ENCODE measurements at places on chromosomes 2 and 18. TPM values are rescaled to one million over a fixed set of nuclear protein-coding genes. Genes with fewer than 3 reads are reported as not detected.

ACKR3 gene
- total RNA-seq = 2.4 TPM

DNA sequence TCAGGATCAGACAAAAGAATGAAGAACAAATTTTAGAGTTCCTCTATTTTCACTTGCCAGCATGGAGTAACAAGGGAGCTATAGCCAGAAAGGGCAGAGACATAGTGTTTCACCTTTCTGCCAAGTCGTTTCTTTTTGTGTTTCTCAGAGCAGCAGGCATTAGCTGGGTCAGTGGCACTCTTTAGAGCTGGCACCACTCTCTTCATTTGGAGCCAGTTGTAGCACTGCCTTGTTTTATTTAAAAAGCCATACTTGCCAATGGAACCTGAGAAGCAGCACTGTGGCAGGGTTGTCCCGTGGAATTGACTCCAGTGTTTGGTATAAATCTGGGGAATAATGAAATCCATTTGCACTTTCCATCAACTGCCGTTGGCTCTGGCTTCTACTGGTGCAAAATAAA lies 64.0 kb downstream of the LRRTM4 start:
- DNase-seq = no peak

GRCh38 chr18:55031576-55031975 lies 72.3 kb upstream of the CCDC68 start:
- DNase-seq = no peak

- no peak for DNase-seq
These were observed 91.2 kb downstream of the VRK2 start for GRCh38 chr2:58137856-58138255.

SERPINB7 gene
- total RNA-seq = not detected

DNA sequence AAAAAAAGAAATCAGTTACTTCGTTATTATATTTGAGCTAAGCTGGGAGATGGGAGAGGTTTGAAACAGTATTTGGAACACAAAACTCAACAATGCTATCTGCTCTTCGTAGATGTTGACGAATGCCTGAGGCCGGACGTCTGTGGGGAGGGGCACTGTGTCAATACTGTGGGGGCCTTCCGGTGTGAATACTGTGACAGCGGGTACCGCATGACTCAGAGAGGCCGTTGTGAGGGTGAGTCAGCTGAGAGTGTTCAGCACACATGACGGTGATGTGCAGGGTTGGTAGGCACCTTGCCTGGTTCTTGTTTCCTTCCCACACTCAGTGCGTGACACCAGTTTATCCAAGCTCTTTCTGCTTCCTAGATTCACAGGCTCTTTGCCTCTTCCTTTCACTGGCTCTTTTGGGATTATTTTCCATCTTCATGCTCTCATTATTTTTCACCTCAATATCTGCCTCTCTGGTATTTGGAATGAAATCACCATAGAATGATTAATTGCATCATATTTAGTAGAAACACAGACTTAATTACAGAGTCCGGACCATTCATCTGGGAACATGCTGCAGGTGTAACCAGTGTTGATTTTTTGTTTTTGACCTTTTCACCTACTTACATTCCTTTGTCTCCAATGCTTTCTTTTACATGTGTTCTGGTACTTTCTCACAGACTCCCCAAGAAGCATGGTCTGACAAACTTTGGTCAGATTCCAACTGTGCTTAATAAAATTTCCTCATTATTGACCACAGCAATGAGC lies 200.6 kb upstream of the RASGRP3 start:
- no peak for DNase-seq

LOXHD1 gene
- not detected for total RNA-seq

GRCh38 chr18:54684784-54685183 lies 93.7 kb downstream of the DYNAP start:
- no peak for DNase-seq

PROKR1 gene
- 0.05 TPM for total RNA-seq

- DNase-seq = no peak
These were observed 208.1 kb upstream of the REG3G start for GRCh38 chr2:78817430-78817829.

- DNase-seq = no peak
These were observed 213.4 kb downstream of the CDCA7 start for GRCh38 chr2:173568054-173568453.

- peak; percentile 44 for DNase-seq
These were observed 4.0 kb downstream of the CYP26B1 start for GRCh38 chr2:72143441-72144273.

TPRKB gene
- 8.6 TPM for total RNA-seq

DNAH6 gene
- 1.9 TPM for total RNA-seq

GRCh38 chr18:50038448-50038847 lies 156.5 kb downstream of the MYO5B start:
- DNase-seq = no peak

FZD7 gene
- 0.75 TPM for total RNA-seq

DNA sequence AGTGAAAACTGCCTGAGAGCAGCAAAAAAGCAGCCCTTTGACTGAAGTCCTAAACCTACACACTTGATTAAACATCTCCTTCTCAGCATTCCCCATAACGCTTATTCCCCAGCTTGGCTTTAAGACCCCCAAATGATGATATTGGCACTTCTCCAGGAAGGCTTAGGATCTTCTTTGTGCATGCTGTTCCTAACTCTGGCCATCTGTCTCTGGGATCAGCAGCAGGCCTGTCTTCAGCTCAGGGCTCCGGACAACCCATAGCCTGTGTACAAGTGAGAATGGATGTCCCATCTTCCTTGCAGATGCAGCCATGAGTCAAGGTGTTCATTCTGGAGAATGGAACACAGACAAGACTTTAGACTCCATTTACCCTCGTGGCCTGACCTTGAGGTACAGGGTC lies 81.6 kb upstream of the TMEM17 start:
- DNase-seq = no peak

SKA1 gene
- 0.15 TPM for total RNA-seq

BAZ2B gene
- 20.0 TPM for total RNA-seq

- DNase-seq = no peak
These were observed 131.1 kb downstream of the CCDC102B start for GRCh38 chr18:68928762-68929675.

FABP1 gene
- total RNA-seq = 351 TPM

- DNase-seq = no peak
These were observed 1.3 kb upstream of the CIB4 start for GRCh38 chr2:26642429-26642828.

- no peak for DNase-seq
These were observed 67.2 kb upstream of the HNMT start for GRCh38 chr2:137897082-137897481.

DNA sequence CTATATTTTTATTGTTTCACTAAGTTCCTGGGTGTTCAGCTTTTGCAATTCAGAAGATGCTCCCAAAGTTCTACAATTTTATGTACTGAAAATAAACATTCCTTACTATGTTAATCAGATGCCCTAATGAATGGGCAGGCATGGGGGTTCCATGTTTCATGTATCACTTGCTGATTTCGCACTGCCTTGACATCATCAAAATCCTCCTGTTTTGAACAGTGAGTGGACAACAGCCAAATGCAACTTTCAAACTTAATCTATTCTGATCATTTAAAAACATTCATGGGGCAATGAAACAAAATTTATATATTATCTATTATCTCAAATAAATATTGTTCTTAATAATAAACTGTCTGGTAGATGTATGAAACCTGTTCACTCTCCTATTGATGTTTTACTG lies 43.2 kb downstream of the ZEB2 start:
- no peak for DNase-seq

CD226 gene
- 1.5 TPM for total RNA-seq

GRCh38 chr2:70472221-70472890 lies 81.3 kb downstream of the TGFA start:
- DNase-seq = no peak

DNA sequence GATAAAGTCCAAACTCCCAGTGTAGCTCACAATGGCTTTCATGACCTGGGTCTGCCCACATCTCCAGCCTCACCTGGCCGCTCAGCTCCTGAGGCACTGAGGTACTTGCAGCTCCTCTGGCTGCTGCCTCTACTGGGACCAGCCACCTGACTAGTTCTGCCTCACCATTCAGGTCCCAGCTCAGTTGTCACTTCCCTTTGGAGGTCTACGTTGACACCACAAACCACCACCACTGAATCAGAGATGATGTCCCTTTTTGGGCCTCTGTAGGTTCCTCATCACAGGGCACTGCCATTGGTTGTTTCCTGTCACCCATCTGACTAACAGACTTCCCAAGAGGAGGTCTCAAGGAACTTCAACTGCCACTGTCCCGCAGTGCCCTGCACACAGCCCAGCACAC lies 21.2 kb downstream of the SPP2 start:
- DNase-seq = no peak

DNA sequence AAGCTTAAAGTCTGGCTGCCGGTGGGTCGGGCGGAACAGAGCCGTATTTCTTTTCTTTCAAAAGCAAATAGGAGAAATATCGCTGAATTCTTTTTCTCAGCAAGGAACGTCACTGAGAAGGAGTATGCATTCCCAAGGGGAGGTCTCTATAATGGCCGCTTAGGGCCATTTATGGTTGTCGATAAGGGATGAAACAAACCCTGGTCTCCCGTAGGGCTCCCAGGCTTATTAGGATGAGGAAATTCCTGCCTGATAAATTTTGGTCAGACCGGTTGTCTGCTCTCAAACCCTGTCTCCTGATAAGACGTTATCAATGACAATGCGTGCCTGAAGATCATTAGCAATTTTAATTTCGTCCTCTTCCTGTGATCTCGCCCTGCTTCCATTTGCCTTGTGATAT lies 227.7 kb upstream of the ZEB2 start:
- no peak for DNase-seq

SATB2 gene
- 5.8 TPM for total RNA-seq

DNA sequence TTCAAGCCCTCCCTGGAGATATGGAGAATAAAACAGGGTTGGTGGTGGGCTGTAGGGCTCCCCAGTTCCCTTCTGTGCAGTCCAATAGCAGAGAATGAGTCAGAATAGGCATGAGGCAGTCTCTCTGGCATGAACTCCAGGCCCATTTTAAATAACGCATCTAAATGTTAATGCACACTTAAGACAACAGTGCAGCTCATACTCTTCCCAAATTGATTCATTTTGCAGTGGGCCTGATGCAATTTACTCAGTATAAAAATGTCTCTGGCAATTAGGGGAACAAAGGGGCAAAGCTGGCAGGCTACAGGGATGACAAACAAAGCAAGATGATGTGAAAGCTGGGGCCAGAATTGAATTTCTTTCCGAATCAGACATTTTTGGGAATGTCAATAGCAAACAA lies 402.8 kb downstream of the CLIP4 start:
- no peak for DNase-seq

GRCh38 chr2:57407772-57408201 lies 638.8 kb upstream of the VRK2 start:
- no peak for DNase-seq

- DNase-seq = no peak
These were observed 57.1 kb downstream of the PXDN start for GRCh38 chr2:1687254-1687653.

- no peak for DNase-seq
These were observed 6.1 kb upstream of the LBH start for GRCh38 chr2:30225131-30225762.

DNA sequence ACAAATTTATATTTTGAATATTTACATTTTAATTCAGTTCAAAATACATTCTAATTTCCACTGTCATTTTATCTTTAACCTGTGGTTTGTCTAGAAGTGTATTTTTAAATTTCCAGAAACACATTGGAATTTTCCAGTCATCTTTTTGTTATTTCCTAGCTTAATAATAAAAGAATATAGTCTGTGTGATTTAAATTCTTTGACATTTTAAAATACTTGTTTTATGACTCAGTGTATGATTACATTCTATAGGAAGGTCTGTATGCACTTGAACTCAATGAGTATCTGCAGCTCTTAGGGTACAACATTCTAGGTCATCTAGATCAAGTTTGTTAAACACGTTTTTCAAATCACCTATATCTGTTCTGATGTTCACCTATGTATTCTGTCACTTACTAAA lies 88.3 kb upstream of the MBOAT2 start:
- no peak for DNase-seq

- DNase-seq = no peak
These were observed 368.2 kb downstream of the EPHA4 start for GRCh38 chr2:221203856-221204255.

DNA sequence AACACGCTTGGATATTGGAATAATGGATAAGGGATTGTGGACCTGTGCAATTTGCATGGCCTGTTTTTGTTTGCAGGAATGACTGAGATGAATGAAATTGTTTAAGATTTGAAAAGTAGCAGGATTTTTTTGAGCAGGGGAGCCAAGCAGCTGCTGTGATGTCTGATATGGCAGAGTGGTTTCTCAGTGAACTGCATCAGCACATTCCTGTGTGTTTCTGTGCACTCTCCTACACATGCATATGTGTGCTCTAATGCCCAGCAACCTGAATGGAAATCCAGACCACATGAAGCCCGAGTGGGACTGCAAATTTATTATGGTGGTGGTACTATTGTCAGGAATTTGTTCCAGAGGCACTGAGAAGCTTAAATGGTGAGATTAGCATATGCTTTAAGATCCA lies 161.7 kb downstream of the PARD3B start:
- no peak for DNase-seq

HOXD12 gene
- not detected for total RNA-seq

GRCh38 chr2:226798422-226799210 lies 1.0 kb downstream of the IRS1 start:
- peak; percentile 63 for DNase-seq

GRCh38 chr2:240203788-240204270 lies 63.4 kb upstream of the OTOS start:
- no peak for DNase-seq

CUL3 gene
- total RNA-seq = 34.6 TPM

- DNase-seq = no peak
These were observed 432.7 kb downstream of the ZNF521 start for GRCh38 chr18:24919181-24919797.

GPR35 gene
- 0.53 TPM for total RNA-seq

DNA sequence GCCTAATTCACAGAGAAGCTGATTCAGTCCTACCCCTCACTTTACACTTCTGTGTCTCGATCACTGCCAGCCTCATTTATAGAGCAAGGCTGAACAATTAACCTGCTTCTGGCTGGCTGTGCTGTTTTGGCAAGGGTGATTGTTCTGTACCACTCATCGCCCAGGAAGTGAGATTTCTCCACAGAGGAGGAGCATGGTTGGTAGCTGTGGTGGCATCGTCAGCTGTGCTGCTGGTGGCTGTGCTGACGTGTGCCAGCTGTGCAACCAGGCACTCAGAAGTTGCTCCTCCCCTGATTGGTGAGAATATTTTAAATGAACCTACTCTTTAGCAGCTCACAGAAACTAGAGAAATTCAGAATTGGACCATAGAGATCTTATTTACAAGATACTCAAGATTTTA lies 158.3 kb downstream of the EML6 start:
- DNase-seq = no peak

CHRNG gene
- not detected for total RNA-seq

CNDP1 gene
- total RNA-seq = 66.3 TPM
